ENCODE measurements at places on chromosomes 16 and 17. TPM values are rescaled to one million over a fixed set of nuclear protein-coding genes. Genes with fewer than 3 reads are reported as not detected.

NDUFAB1 gene
- total RNA-seq, result 30.3 TPM

SLC13A2 gene
- total RNA-seq, result not detected

CDH1 gene
- 155 TPM for total RNA-seq

GJC1 gene
- total RNA-seq, result 3.1 TPM

KRTAP1-1 gene
- total RNA-seq, result not detected

RTN4RL1 gene
- total RNA-seq, result 1.6 TPM

TBC1D3C gene
- not detected for total RNA-seq

RNF227 gene
- total RNA-seq, result 2.7 TPM

GPRC5B gene
- 24.7 TPM for total RNA-seq

WNT3 gene
- 0.72 TPM for total RNA-seq

CIITA gene
- 3.0 TPM for total RNA-seq

MYO15A gene
- 1.3 TPM for total RNA-seq

RBFOX1 gene
- total RNA-seq, result 0.28 TPM

SOX15 gene
- not detected for total RNA-seq

GAS2L2 gene
- total RNA-seq, result 0.06 TPM

CCL2 gene
- total RNA-seq, result 5.6 TPM

HASPIN gene
- 0.12 TPM for total RNA-seq

MYL11 gene
- total RNA-seq, result 0.38 TPM

DNA sequence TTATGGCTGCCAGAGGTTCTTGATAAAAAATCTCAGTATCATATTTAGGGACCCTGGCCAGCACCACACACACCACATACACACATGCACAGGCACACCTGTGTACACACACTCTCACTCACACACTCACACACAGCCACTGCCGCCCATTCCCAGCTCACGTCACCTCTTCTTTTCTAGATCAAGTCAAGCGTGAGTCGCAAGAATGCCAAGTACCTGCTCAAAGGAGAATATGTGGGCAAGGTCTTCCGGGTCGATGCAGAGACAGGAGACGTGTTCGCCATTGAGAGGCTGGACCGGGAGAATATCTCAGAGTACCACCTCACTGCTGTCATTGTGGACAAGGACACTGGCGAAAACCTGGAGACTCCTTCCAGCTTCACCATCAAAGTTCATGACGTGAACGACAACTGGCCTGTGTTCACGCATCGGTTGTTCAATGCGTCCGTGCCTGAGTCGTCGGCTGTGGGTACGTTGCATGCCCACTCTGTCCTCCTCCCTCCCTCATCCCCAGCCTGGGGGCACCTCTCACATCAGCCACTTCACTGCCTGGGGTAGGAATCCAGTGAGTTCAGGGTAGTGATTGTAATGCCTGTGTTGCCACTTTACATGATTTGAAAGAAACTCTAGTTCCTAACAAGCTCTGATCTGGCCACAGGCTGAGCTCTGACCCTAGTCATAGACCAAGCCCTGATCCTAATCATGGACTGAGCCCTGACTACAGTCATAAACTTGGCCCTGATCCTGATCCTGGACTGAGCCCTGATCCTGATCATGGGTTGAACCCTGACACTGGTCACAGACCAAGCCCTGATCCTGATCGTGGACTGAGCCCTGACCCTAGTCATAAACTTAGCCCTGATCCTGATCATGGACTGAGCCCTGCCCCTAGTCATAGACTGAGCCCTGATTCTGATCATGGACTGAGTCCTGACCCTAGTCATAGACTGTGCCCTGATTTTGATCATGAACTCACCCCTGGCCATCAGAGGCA is 20.4 kb downstream of the CDH5 start:
- H3K27me3 ChIP-seq, result no peaks in the 10 kb centered on the region
- H3K4me3 ChIP-seq, result no peak overlapping the region
- DNase-seq, result peak; percentile 46
- H3K27ac ChIP-seq, result no peak overlapping the region

- no peak overlapping the region for H3K27ac ChIP-seq
- no peaks in the 10 kb centered on the region for H3K27me3 ChIP-seq
- DNase-seq, result no peak
- no peaks in the 10 kb centered on the region for H3K36me3 ChIP-seq
Measured at GRCh38 chr17:59160157-59161025, 4.8 kb downstream of the PRR11 start.

GRCh38 chr17:38809828-38810227 is 10.5 kb upstream of the PIP4K2B start:
- no peak overlapping the region for H3K27ac ChIP-seq
- H3K36me3 ChIP-seq, result peaks cover 20% of the 10 kb centered on the region
- no peaks in the 10 kb centered on the region for H3K27me3 ChIP-seq
- H3K4me3 ChIP-seq, result no peak overlapping the region
- H3K4me1 ChIP-seq, result no peaks in the 10 kb centered on the region
- no peak for DNase-seq

GRCh38 chr17:60086818-60087591 is 8.3 kb upstream of the HEATR6 start:
- no peak overlapping the region for H3K4me3 ChIP-seq
- DNase-seq, result no peak
- H3K27me3 ChIP-seq, result no peaks in the 10 kb centered on the region
- no peaks in the 10 kb centered on the region for H3K36me3 ChIP-seq
- H3K27ac ChIP-seq, result no peak overlapping the region

DNA sequence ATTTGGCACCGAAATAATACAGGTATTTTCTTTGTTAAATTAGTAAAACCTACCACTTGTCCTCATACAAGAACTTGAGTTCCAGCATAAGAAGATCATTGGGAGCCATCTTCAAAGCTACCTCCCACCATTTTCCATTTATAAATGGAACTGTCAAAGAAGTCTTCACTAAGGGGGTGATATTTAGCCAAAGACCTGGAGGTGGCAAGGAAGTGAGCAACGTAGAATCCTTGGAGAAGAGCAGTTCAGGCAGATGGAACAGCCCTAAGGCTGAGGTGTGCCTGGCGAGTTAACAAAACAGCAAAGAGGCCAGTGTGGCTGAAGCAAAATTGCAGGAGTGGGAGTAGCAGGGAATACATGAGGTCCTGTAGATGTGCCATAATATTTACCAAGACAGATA is 1.8 kb downstream of the KCNJ16 start:
- H3K4me1 ChIP-seq, result peaks cover 13% of the 10 kb centered on the region
- H3K4me3 ChIP-seq, result peak overlapping the region; percentile 24
- no peak overlapping the region for H3K27ac ChIP-seq
- no peaks in the 10 kb centered on the region for H3K27me3 ChIP-seq
- H3K36me3 ChIP-seq, result no peaks in the 10 kb centered on the region
- DNase-seq, result no peak

DNA sequence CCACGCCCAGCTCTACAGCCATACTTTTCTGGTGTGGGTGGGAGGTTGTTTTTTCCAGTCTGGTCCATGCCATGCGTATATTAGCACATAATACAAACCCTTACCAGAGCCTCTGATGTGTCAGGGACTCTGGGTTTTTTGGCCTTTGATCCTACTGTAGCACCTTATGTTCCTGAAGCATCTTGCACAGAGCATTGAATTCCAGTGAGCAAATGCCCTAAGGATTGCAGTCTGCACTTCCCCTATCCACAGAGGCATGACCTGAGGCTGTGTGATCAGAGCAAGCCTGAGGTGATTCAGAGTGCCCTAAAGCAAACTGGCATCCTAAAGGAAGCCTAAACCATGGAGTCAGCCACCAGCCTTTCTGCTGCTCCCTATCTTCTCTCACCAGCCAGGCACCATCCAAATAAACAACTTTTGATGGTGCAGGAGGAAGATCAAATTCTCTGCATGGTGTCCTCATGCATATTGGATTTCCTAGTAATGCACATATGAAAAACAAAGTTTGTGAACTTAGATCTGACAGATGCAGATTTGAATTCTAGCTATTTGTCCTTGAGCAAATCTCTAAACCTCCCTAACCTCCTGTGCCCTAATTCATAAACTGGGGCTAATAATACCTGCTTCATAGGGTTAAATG is 41.2 kb upstream of the HAS3 start:
- H3K4me1 ChIP-seq, result no peaks in the 10 kb centered on the region
- H3K27ac ChIP-seq, result no peak overlapping the region
- H3K27me3 ChIP-seq, result no peaks in the 10 kb centered on the region
- H3K36me3 ChIP-seq, result no peaks in the 10 kb centered on the region
- H3K4me3 ChIP-seq, result no peak overlapping the region
- DNase-seq, result no peak

- no peak overlapping the region for H3K27ac ChIP-seq
- no peaks in the 10 kb centered on the region for H3K4me1 ChIP-seq
- DNase-seq, result no peak
- H3K4me3 ChIP-seq, result no peak overlapping the region
- no peaks in the 10 kb centered on the region for H3K27me3 ChIP-seq
Measured at GRCh38 chr16:79415983-79416640, 184.4 kb downstream of the MAF start.

DNA sequence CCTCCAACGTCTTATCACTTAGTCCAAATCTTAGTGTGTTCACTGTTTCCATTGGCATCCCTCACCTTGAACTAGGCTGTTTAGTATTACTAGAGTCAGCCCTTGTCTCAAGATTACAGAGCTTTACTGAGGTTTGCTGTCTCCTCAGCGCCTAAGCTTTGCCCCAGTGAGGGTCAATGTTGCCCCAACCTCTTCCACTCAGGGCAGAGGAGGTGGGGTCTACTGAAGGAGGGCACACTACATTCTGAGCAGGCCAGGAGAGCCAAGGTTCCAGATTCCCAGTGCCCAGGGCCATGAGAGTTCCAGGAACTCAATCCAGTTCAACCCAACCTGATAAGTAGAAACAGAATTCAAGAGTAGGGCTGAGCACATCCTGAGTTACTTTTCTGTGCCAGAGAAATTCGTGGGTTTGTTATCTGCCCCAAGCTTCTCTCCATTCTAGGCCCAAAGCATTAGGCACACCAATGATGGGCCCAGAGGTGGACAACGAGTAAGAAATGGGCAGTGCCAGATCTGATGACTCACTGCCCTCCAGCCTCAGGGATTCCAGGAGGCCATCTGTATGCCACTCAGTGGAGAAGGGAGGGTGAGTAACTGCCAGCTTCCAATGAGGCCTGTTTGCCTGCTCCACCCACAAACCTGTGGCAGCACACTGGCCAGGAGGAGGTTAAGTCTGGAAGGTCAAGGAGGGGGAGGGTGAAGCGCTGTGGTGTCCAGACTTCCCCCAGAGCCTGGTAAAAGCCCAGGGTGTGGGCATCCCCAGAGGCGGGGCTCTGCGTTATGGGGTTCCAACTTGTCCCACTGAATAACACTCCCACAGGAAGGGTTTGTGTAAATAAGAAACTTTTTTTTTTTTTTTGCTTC is 8.2 kb downstream of the TUBG2 start:
- H3K27ac ChIP-seq, result peak overlapping the region; percentile 69
- peaks cover 20% of the 10 kb centered on the region for H3K4me1 ChIP-seq

DNA sequence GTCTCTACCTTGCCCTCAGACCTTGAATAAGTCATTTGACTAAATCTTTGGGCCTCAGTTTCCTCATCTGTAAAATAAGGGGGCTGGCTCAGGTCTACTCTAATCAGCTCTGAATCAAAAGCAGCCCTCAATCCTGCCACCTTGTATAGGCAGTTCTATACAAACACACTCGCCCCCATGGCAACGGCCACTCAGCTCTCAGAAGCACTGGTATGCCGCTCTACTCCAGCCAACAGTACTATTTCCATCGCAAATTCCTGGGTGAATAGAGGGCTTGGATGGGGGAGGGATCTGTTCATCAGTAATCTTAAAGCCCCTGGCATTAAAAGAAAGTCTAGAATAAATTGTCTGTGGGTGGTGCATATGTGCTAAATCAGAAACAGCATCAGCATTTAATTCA is 21.2 kb upstream of the TAOK1 start:
- H3K4me1 ChIP-seq, result no peaks in the 10 kb centered on the region
- DNase-seq, result no peak
- no peak overlapping the region for H3K27ac ChIP-seq
- no peaks in the 10 kb centered on the region for H3K27me3 ChIP-seq

- peak; percentile 71 for DNase-seq
- no peaks in the 10 kb centered on the region for H3K36me3 ChIP-seq
- no peaks in the 10 kb centered on the region for H3K27me3 ChIP-seq
- H3K27ac ChIP-seq, result no peak overlapping the region
- H3K4me1 ChIP-seq, result no peaks in the 10 kb centered on the region
Measured at GRCh38 chr17:83064732-83065659, 14.4 kb upstream of the METRNL start.

GRCh38 chr16:85276721-85277120 is 164.4 kb upstream of the CIBAR2 start:
- H3K27me3 ChIP-seq, result no peaks in the 10 kb centered on the region
- no peaks in the 10 kb centered on the region for H3K36me3 ChIP-seq
- no peak overlapping the region for H3K27ac ChIP-seq
- no peak for DNase-seq

DNA sequence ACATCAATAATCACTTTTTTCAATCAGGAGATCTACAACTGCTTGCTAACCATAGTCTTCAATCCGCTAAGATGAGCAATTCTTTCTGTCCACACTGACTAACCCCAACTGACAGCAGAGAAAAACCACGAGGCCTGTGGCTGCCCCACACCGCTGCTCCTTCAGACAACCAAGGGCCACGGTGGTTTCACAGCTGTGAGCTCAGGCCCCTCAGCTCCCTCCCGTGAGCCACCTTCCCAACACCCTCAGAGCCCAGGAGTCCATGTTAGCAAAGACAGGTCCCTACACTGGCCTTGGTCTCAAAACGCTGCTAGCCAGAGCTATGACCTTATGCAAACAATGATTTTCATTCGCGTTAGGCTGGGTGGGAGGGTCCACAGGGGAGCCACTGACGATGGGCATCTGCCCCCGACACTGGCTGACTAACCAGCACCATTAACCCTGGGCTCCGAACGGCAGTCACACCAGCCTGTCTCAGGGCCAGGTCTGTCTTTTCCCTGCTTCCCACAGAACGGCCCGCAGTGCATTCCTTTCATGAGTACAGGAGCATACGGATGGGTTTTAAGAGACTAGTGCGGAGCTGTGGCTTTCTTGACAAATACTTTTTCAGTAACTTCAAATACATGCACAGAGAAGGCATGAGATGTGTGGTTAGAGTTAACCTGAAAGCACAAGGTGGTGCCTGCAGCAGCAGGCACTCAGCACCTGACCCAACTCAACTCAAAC is 67.3 kb downstream of the ANKRD11 start:
- no peak overlapping the region for H3K4me3 ChIP-seq
- no peaks in the 10 kb centered on the region for H3K36me3 ChIP-seq
- DNase-seq, result no peak
- peak overlapping the region; percentile 21 for H3K27ac ChIP-seq
- H3K4me1 ChIP-seq, result peaks cover 7% of the 10 kb centered on the region

- H3K4me3 ChIP-seq, result no peak overlapping the region
- H3K27me3 ChIP-seq, result no peaks in the 10 kb centered on the region
- H3K27ac ChIP-seq, result no peak overlapping the region
- H3K4me1 ChIP-seq, result peaks cover 8% of the 10 kb centered on the region
Measured at GRCh38 chr17:43027091-43028032, 2.3 kb downstream of the RND2 start.

DNA sequence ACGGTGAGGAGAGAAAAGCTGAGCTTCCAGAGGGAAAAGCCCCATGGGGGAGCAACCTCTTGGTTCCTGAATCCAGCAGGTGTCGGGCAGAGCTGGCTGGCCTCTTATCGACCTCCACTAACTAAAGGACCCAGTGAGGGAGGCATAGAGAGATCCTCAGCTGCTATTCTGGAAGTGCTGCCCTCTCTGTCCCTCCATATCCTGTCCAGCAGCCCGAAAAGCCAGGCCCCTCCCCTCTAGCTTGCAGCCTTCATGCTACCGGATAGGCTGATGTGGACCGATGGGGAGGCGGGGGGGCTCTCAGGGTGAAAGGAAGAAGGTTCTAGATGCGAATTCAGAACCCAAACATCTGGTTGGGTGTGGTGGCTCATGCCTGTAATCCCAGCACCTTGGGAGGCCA is 24.9 kb downstream of the MXRA7 start:
- H3K4me1 ChIP-seq, result no peaks in the 10 kb centered on the region
- no peaks in the 10 kb centered on the region for H3K27me3 ChIP-seq
- no peak for DNase-seq
- H3K36me3 ChIP-seq, result no peaks in the 10 kb centered on the region
- peak overlapping the region; percentile 70 for H3K27ac ChIP-seq
- H3K4me3 ChIP-seq, result no peak overlapping the region

Measured in pancreas (tissue), 10 donors.